ENCODE measurements at places on chromosomes 11 and 22. TPM values are rescaled to one million over a fixed set of nuclear protein-coding genes. Genes with fewer than 3 reads are reported as not detected.

GRCh38 chr22:42951093-42951710, 63.7 kb downstream of the PACSIN2 start:
- DNase-seq, result no peak

The ARHGEF17 gene
- 3.3 TPM for total RNA-seq

GRCh38 chr22:36872084-36872483, 11.3 kb downstream of the NCF4 start:
- DNase-seq, result no peak

DNA sequence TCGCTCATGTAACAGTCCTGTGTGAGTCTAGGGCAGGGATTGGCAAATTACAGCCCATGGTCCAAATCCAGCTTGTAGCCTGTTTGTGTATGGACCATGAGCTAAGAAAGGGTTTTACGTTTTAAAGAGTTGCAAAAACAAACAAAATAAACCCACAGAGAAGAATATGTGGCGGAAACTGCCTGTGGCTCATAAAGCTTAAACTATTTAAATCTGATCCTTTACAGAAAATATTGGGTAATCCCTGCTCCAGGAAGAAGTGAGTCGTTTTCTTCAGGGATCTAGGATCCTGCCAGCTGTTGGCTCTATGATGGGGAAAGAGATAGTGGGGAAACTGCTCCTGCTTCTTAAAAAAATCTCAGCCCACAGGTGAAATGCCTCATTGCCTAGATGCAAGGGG, 3.4 kb upstream of the OR6Q1 start:
- peak; percentile 89 for DNase-seq

DNA sequence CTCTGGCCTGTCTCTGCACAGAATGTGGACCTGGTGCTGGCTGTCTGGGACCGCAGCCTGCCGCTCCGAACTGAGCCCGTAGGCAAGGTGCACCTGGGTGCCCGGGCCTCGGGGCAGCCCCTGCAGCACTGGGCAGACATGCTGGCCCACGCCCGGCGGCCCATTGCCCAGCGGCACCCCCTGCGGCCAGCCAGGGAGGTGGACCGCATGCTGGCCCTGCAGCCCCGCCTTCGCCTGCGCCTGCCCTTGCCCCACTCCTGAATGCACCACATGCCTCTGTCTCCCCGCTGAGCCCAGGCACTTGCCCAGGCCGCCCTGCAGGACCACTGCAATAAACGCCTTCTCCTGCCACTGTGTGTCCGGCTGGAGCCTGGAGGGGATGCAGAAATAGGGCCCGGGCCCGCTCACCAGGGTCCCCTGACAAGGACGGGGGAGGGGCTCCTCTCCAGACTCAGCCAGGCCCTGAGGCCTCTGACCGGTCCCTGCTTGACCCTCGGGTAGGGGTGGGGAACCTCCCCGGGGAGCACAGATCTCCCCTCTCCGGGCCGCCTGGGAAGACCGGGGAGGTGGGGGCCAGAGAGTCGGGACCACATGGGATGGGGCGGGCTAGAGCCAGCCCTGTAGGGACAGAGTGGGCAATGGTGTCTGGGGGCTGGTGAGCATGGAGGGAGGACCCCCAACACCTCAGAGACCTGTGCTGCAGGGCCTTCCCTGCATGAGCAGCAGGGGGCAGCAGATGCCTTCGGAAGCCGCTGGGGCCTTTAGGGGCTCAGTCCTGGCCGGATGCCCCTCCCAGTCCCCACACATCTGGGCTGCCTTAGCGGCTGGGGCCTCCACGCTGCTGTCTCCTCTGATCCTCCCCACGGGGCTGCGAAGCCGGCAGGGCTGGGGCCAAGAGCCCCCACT, 1.4 kb upstream of the TNNI2 start:
- DNase-seq, result peak; percentile 67

The CHADL gene
- not detected for total RNA-seq

The BIRC3 gene
- 0.27 TPM for total RNA-seq

DNA sequence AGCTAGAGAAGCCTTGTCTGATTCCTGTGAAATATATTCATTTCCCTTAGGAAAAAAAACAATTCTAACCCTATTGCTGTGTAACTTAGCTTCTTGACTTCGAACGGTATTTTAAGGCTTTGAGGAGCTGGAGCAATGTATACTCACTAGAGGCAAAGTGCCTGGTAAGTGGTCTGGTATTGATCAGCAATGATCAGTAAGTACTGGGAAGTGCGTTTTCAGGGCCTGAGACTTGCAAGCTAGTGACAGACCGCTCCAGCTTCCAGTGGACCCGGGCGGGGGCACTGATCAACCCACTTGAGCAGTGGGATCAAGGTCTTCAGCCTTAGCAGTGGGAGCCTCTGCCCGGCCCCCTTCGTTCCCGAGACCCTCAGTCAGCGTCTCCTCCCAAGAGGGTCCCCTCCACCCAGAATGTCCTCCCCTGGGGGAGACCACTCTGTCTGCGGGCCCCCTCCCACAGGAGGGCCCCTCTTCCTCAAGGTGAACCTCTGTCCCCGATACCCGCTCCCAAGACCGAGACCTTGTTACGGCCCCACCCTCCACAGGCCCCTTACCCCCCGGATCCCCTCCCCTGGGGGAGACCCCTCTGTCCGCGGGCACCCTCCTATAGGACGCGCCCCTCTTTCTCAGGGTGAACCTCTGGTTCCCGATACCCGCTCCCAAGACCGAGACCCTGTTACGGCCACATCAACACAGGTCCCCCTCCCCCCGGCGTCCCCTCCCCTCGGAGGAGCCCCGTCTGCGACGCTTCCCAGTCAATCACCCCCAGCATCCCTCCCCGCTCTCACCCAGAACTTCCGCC, 452 bp upstream of the ATXN10 start:
- DNase-seq, result no peak

DNA sequence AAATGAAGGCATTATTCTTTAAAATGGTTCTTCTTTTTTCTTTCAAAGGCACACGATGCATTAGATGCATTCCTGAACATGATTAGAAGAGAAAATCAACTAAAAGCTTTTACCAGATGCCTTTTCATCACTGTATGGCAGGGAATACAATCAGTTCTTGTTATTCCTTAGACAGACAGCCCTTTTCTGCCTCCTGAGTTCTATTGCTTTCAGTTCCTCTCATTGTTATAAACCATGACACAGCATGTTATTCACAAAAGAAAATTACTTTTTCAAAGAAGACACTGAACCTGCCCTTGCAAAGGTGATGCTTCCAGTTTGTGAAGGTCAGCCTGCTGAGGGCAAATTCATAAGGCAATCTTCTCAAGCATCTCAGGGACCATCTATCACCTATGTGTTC, 70.1 kb downstream of the FAM181B start:
- DNase-seq, result no peak
